ENCODE measurements at places on chromosomes 3 and 15.

- DNase-seq, result no peak
Measured at GRCh38 chr15:59722476-59722875, 33.4 kb upstream of the BNIP2 start.

GRCh38 chr3:182948305-182948704 is 32.0 kb downstream of the DCUN1D1 start:
- no peak for DNase-seq

GRCh38 chr3:123584284-123584987 is 417 bp downstream of the HACD2 start:
- DNase-seq, result peak; percentile 3

- peak; percentile 9 for DNase-seq
Measured at GRCh38 chr3:59514865-59515482, 465.1 kb upstream of the CFAP20DC start.

DNA sequence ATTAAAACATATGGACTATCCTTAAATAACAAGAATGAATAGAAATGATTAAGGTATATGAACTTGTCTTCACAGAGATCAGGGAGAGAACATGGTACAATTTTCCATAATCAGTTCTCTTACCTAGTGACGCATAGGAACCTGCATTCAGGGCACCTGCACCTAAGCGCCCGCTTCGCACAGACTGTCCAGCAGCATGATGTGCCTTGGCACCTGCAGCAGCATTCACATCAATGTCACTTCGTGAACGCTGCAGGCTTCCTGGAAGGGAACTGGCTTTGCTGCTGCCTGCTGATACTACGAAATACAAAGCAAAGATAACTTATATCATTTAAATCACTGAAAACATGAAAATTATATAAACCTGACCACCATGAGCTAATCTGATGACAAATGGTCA is 115.2 kb downstream of the CLASP2 start:
- DNase-seq, result no peak

DNA sequence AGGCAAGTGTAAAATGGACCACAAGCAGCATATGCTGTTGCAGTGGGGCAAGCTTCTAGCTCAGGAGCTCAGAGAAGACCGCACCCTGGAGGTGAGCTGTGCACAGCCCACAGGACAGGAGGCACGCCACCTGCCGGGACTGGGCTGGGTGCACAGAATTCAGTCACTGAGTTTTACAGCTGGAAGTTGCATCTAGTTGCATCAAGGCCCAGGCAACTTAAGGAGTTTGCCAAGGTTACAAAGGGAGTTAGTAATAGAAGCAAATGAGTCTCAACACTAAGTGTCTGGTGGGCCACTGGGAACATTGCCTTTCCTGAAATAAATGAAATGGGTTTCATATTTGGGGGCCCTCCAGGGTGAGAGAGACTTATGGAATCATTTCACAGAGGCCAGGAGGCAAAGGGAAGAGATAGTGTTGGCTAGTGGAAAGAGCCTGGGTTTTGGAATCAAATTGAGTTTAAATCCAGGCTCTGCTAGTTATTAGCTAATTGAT is 36.0 kb upstream of the TIMP4 start:
- no peak for DNase-seq

DNA sequence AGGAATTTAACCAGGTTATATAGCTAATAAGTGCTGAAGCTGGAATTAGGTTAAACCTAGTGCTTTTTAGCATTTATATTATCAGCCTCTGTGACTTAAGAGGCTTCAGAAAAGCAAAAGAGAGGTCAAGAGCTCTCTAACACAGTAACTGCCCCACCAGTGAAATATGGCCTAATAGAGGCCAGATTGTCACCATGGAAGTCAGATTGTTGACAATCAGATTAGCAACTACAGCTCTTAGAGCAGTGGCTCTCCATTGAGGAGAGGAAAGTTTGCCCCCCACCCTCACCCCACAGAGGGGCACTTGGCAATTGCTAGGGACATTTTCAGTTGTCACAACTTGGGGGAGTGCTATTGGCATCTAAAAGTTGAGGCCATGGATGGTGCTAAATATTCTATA is 23.3 kb upstream of the LMOD3 start:
- no peak for DNase-seq

GRCh38 chr15:83446904-83447709 is at the start of gene SH3GL3:
Gene SH3GL3 (plus strand): TSS chr15:83447341. CDS start chr15:83447534, 193 bp downstream.
- peak; percentile 27 for DNase-seq

GRCh38 chr15:47870956-47871625 is 153.8 kb downstream of the SEMA6D start:
- DNase-seq, result no peak

DNA sequence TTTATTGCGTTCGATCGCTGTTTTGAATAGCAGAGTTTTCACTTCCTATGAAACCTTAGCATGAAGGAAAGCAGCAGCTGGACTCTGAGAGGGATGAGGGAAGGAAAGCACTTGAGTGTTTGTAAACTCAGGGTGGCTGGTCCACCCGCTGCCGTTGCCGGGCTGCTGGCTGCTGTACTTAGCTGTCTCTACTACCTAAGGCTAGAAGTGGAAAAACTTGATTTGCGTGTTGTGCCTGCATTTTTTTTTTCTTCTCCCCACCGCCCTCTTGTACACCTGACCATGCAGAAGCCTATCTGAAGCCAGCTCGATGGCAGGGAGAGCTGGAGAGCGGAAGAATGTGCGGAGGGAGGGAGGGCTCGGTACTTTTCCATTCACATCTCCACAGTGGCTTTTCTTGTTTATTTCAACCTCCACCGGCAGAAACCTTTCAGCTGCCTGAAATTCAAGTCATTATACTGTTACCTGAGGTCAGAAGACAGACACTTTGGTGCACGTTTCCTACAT is 4.8 kb upstream of the BCL6 start:
- DNase-seq, result no peak
